ENCODE measurements at places on chromosomes 13 and 19.

DNA sequence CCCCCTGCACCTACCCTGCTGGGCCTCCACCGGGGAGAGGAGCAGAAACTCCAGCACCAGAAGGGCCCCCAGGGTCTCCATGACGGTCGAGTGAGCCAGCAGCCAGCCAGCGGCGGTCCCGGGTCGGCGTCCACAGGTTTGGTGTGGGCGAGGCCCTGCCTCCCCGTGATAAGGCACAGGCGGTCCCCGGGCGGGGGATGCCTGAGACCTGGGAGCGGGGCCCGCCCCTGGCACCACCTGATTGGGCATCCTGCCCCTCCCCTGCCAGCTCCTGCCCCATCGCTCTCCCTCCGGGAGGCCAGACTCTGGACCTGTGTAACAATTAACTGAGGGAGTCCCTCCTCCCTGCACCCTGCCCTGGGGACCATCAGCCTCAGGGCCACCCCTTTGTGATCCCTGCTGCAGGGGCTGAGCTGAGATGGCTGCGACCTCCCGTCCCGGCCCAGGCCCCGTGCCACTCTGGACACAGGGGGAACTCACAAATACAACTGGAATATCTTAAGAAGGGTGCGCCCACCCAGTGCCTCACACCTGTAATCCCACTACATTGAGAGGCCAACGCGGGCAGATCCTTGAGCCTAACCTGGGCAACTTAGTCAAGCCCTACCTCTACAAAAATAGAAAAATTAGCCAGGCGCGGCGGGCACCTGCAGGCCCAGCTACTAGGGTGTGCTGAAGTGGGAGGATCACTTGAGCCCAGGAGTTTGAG lies at the start of gene SMIM24:
Gene SMIM24 (minus strand): TSS at position 143 of the 709 bp plus-strand sequence. CDS start 62 bp downstream, at position 81.
- DNase-seq, result no peak

DNA sequence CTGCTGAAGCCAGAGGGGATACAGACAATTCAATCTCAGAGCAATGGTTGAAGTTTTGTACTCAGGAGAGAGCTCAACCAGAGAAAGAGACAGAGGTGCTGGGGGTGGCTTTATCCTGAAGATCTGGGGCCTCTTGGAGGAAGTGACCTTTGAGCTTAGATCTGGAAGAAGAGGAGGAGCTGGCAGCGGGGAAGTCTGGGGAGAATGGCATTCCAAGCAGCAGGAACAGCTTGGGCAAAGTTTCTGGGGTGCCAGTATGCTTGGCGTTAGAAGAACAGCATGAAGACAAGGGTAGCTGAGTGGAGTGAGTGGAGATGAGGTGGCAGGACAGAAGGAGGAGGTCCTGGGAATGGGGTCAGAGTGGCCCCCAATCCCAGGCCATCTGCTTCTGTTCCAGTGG lies 11.3 kb downstream of the MAST3 start:
- DNase-seq, result no peak

DNA sequence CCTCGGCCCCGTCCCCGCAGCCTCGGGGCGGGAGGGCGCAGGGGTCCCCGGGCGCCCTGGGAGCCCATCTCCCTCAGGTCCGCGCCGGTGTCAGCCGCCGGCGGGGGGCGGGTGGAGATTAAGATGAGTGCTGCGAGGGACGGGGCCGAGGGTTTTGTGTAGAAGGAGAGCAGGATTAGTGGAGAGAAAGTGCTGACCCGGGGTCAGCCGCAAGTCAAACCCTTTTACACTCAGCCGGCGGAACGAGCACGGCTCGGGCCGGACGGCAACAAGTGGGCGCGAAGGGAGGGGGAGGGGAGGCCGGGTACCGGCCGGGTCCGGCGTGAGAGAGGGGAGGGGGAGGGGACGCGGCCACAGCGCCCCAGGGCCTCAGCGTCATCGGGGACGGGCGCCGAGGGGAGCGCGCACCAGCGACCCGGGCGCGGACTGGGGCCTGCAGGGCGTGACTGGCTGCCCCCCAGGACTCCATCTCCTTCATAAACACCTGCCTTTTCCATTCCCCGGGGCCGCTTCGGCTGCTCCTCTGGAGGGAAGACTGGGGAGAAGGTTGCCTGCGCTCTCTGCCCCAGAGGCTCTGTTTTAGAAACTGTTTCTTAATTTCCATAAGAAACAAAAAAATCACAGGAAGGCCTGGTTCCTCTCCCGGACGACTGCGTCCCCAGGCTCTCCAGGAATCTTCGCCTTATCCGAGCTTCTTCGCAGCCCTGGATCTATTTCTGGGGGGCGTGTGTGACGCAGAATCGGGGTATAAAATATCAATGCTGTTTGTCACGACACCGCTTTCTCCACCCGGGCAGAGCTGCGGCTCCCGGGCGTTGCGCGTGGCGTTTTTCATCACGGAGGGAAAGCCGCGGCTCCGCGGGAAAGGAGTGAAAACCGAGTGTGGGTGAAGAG lies 6.5 kb downstream of the SOX1 start:
- no peak for DNase-seq

DNA sequence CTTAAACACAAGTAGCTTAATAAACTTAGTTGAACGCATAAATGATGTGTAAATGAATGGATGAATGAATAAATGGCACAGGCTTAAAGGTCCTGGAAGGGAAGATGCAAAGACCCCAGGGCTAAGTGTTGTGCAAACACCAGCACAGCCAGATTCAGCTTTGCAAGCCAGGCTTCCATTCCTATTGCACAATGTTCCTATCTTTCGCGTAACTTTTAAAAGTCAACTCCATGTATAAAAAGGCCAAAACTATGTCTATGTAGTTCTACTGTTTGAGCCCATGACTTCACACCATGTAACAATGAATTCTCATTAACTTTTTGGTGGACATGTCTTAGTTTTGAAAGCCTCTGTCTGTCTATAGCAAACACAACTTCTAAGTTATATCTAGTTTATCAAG lies 226.0 kb downstream of the NALCN start:
- no peak for DNase-seq

GRCh38 chr13:42740753-42741152 lies 40.6 kb upstream of the FAM216B start:
- DNase-seq, result no peak

Data from T-helper 1 cell (primary cell).